ENCODE measurements at places on chromosomes 7 and 10.

- DNase-seq, result peak; percentile 48
These were observed 121.6 kb downstream of the EGFR start for GRCh38 chr7:55140221-55140940.

- no peak for DNase-seq
These were observed 84.1 kb upstream of the ASAH2 start for GRCh38 chr10:50335397-50335796.

GRCh38 chr10:99489271-99489670 lies 43.5 kb upstream of the NKX2-3 start:
- DNase-seq, result no peak

GRCh38 chr7:101927802-101928201 lies 110.4 kb downstream of the CUX1 start:
- DNase-seq, result no peak

DNA sequence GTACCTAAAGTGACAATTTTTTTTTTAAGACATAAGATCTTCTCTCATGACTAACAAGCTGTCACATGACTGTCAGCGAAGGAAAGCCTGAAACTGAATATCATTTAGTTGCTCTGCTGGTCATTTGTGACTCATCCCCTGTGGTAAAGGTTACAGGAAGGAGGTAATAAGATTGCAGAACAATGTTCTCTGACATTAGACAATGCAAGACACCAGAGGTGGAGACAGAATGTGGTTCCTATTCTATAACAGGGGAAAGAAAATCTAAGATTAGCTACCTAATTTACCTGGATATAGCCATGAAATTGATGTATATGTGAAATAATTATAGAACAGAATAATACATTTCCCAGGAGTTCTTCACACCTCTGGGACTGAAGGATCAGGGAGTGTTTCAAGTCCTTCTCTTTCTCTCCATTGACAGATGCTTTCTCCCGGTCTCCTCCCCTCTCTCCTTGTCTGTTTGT lies 47.7 kb downstream of the LRGUK start:
- peak; percentile 82 for DNase-seq

GRCh38 chr10:52239771-52240170 lies 74.3 kb upstream of the DKK1 start:
- no peak for DNase-seq

DNA sequence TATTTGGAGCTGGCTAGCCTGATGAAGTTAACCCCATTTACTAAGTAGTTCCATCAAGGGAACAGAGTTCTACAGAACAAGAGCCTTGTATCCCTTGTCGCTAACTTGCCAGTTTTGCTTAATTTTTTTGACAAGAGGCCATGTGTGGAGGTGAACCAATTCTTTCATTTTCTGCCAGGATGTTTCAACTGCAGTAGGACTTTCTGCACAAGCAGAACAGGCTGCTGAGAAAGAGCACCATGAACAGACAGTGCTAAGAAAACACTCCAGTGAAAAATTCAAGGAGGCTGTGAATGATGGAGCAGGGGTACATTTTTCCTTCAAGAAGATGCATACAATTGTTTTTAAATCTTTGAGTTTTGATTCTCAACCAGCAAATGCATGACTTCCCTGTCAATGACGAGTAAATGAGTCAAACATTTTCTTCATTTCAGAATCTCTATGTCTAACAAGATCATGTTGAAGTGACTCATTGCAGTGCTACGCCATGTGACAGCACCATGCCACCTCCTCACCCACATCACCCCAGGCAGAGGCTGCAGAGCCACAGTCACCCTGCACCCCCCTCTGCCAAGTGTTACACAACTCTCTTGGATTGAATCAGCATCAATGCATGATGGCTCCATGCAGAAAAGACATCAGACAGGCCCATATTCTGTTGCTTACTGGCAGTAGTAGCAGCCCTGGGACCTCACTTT lies 193.1 kb downstream of the COBL start:
- peak; percentile 76 for DNase-seq

GRCh38 chr7:38198366-38198765 lies 20.3 kb downstream of the STARD3NL start:
- no peak for DNase-seq

- no peak for DNase-seq
These were observed 5.8 kb downstream of the ADAM8 start for GRCh38 chr10:133270773-133271297.

DNA sequence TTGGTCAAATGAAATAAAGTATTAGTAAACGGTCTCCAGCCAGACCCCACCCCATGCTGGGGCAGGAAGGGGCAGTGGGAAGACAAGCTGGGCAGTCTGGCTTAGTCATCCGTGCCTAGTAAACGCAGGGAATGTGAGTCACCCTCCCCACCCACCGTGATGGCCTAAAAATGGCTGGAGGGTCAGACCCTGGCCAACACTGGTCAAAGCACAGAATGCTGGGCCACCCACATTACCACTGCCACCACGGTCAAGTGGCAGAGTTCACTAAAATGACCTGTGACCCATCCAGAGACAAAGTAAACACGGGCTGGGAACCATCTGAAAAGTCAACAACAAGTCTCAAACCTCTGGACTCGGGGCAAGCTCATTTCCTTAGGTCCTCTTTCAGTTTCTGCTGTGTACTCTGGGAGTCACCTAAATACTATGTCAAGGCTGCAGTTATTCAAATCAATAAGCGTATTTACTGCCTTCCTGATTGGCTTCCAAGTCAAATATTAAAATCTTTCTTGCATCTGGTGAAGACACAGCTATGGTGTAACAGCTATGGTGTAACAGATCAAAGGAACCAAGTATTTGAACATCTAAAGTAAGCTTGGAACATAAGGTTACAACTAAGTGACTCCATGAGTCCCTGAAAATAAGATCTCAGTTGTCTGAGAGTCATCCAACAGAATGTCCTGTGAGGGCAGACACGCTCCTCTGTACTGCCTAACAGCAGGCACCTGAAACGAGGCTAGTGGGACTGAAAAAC lies 3.0 kb downstream of the ZFAND2A start:
- peak; percentile 59 for DNase-seq

- peak; percentile 43 for DNase-seq
These were observed 35.0 kb downstream of the CCDC146 start for GRCh38 chr7:77157446-77157845.

GRCh38 chr10:119658274-119658673 lies 7.1 kb downstream of the BAG3 start:
- DNase-seq, result peak; percentile 91

- DNase-seq, result peak; percentile 83
These were observed at the start of gene EGFR for GRCh38 chr7:55018361-55019190. TSS of gene EGFR (plus strand) at chr7:55019017. CDS start at chr7:55019278, 261 bp downstream.

DNA sequence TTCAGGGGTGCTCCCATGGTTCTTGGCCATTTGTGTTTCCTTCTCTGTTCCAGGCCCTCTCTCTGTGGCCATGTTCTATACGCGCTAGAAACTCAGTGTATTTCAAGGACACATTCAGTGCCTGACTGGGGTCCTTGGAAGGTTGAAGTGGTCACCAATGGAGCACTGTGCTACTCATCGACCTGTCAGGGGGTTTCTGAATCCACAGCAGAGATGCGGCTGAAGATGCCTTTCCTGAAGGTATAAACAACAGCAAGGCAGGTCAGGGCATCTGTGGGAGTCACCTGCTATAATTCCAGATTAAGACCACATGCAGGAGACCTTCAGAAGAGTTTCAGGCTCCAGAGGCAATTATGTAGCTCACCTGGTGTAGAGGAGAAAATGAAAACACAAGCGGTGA lies 86.8 kb upstream of the MGMT start:
- no peak for DNase-seq

GRCh38 chr7:153397459-153397858 lies 637.9 kb downstream of the ACTR3B start:
- DNase-seq, result no peak

DNA sequence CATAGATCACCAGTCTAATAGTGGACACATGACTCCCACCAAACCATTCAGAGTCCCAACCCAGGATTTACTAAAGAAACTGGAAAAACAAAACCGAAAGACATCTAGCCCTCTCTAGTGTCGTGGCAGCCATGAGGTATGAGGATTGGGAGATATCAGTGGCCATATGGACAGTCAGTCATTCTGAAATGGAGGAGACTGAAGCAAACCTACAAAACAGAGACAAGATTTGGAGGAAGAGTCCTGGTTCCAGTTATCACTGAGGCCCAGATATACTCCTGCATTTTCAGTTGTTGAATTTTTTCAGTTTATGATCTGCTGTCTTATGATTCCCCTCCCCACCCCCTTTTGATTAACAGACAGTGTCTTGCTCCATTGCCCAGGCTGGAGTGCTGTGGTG lies 9.1 kb upstream of the RALA start:
- DNase-seq, result no peak

GRCh38 chr10:48604039-48604990 lies 558 bp downstream of the ARHGAP22 start:
- no peak for DNase-seq

- DNase-seq, result no peak
These were observed 2.1 kb upstream of the UNCX start for GRCh38 chr7:1230411-1231213.

GRCh38 chr10:19620811-19621210 lies 195.4 kb upstream of the PLXDC2 start:
- peak; percentile 15 for DNase-seq

DNA sequence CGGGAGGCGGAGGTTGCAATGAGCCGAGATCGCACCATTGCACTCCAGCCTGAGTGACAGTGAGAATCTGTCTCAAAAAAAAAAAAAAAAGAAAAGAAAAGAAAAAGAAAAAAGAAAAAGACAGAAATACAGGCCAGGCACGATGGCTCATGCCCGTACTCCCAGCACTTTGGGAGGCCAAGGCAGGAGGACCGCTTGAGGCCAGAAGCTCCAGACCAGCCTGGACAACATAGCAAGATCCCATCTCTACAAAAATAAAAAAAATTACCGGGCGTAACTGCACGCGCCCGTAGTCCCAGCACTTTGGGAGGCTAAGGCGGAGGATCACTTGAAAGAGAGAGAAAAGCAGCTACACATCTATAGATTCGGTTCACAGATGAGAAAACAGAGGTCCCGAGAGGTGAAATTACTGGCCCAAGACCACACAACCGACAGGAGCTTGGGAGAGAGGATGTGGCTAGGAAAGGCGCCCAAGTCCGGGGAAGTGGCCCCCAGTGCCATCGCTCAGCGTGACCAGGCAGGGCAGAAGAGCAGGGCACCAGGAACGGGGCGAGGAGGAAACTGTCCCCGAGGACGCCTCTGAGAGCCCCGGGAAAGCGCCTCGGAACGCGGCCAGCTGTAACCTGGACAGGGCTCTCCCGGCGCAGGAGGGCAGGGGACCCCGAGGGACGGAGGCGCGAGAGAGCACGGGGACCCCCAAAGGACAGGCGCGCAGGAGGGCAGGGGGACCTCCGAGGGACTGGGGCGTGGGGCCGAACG lies 612 bp downstream of the SNX8 start:
- DNase-seq, result no peak

DNA sequence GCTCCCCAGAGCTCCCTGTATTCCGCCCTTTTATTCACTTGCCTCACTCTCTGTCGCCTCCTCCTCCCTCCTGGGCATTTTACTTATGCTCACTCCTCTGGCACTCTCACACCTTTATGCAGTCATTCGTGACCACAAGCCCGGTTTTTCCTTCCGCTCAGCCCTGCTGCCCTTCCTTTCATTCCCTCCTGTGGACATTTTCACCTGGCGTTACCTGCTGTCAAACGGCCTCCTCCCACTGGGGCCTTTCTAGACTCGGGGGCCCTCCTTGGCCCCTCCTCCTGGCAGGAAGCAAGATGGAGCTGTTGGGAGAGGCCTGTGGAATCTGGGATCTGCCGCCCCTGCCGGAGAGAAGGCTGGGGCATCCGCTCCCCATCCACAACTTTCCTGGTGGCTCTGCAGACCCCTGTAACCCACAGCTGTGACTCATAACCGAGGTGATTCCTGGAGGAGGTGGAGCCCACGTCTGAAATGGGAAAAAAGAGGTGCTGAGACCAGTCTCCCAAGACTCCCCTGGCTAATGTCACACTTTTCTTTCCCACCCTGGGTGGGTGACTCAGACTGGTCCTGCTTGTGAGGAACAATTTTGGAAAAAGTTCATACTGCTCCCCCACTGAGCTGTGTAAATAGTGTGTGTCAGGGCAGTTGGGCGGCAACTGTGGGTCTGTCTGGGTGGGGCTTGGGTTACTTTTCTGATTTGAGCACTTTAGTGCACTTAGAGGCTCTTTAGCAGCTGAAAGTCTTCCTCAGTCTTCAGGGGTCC lies 1.2 kb downstream of the VCL start:
- peak; percentile 90 for DNase-seq

DNA sequence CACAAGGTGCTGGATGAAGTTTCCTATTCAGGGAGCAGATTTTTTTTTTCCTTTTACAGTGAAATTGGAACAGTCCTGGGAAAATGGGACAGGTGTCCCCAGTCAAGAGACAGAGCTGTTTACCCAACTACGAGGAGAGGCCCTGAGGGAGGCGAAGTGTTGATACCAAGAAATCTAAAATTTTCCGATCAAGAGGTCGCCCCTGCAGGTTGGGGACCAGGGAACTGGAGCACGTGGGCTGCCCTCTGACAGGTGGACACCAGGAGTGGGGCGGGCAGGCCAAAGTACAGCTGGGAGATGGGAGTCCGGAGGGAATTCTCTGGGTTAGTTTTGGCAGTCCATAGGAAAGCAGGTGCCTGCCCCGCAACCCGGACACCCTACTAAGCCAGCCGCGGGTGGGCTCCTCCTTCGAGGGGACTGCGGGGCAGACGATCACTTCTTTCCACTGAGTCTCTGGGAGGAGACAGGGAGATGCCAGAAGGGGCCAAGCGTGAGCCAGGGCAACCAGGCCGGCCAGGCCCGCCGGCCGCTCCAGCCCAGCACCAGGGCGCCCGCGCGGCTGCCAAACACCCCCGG lies 965 bp upstream of the CAMK1D start:
- no peak for DNase-seq

GRCh38 chr10:64112701-64113355 lies 591.6 kb downstream of the REEP3 start:
- DNase-seq, result no peak

DNA sequence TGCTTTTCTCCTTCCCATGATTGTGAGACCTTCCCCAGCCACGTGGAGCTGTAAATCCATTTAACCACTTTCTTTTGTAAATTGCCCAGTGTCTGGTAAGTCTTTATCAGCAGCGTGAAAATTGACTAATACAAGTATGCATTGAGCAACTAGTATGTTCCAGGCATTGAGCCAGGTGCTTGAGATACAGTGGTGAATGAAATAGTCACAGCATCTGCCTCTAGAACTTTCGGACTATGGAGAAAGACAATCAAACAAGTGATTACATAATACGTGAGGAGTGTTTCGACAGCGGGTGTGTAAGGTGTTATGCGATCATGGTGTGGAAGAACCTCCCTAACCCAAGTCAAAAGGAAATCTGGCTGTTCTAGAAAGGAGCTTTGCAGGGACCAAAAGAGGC lies 21.6 kb upstream of the NUP205 start:
- peak; percentile 6 for DNase-seq

- no peak for DNase-seq
These were observed 40.4 kb downstream of the INSIG1 start for GRCh38 chr7:155337946-155338631.

- no peak for DNase-seq
These were observed 808.4 kb downstream of the NXPH1 start for GRCh38 chr7:9241826-9242225.

- DNase-seq, result no peak
These were observed 2.1 kb upstream of the DPY19L1 start for GRCh38 chr7:35039343-35039742.

DNA sequence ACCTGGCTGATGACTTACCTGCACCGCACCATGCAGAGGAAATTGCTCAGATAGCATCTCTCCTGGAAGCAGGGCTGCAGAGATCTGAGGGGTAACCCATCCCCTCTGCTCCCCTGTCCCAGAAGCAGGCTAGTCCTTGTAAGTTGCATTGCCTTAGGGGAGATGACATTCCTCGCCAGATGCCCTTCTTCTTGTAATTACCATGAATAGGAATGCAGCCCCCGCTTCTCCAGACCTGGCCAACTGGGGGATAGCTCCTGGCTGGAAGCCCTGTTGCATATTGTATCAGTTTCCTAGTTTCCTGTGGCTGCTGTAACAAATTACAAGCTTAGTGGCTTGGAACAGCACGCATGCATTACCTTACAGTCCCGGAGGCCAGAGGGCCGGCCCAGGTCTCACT lies 47.5 kb upstream of the EN2 start:
- DNase-seq, result no peak

Data from astrocyte of the spinal cord (primary cell).